ENCODE measurements at places on chromosomes 12 and 14. TPM values are rescaled to one million over a fixed set of nuclear protein-coding genes. Genes with fewer than 3 reads are reported as not detected.
A peak's percentile ranks its signal among the peaks of the same experiment; 100 is the strongest.

DNA sequence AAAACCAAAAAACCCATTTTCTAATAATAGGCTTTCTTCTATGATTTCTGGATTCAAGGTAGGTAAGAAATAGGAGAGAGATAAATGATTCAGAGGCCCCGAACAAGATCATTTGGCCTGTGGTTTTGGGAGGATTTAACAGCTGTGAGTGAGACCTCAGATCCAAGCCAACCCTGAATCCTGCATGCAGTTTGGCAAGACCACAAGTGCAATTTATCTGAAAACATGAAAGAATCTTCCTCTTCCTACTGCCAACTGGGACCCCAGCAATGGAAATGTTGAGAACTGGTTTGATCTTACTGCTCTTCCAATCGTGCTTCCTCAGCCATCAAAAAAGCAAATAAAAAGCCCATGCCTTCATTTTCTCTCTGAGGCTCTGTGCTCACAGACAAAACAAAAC, 519.7 kb upstream of the TBX3 start:
- DNase-seq: no peak

The KRT6B gene
- not detected for total RNA-seq

The PTPRQ gene
- total RNA-seq: 0.15 TPM

The NFATC4 gene
- 38.1 TPM for total RNA-seq

DNA sequence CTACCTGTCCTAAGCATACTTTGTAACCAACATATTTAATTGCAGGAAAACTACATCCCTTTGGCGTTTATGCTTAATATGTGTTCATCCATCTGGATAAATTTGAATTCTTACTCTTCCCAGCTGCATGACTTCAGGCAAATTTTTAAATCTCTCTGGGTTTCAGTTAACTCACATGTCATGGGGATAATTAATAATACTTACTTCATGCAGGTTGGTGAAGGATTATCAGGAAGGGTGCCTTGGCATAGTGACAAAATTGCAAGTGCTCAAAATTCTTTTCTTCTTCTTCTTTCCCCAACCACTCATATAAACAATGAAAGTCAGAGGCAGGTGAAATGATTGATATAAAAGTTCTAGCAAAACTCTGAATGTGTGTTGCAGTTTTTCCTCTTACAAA, 15.9 kb downstream of the SYT10 start:
- no peak for DNase-seq

The RFX4 gene
- not detected for total RNA-seq

DNA sequence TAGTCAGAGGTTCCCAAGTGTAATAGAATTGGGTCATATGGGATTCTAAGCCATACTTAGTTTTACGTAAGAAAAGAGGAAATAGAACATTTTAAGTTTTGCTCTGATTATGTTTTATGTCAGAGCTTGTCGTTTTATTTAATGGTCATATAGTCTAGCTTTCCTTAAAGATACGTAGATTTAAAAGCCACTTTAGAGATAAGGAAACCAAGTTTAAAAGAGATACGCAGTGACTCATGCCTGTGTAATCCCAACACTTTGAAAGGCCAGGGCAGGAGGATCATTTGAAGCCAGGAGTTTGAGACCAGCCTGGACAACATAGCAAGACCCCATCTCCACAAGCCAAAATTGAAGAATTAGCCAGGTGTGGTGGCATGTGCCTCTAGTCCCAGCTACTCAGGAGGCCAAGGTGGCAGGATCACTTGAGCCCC, 19.5 kb downstream of the MAPK1IP1L start:
- no peak for DNase-seq

GRCh38 chr14:68665131-68665530, 127.7 kb downstream of the ZFP36L1 start:
- DNase-seq: no peak

DNA sequence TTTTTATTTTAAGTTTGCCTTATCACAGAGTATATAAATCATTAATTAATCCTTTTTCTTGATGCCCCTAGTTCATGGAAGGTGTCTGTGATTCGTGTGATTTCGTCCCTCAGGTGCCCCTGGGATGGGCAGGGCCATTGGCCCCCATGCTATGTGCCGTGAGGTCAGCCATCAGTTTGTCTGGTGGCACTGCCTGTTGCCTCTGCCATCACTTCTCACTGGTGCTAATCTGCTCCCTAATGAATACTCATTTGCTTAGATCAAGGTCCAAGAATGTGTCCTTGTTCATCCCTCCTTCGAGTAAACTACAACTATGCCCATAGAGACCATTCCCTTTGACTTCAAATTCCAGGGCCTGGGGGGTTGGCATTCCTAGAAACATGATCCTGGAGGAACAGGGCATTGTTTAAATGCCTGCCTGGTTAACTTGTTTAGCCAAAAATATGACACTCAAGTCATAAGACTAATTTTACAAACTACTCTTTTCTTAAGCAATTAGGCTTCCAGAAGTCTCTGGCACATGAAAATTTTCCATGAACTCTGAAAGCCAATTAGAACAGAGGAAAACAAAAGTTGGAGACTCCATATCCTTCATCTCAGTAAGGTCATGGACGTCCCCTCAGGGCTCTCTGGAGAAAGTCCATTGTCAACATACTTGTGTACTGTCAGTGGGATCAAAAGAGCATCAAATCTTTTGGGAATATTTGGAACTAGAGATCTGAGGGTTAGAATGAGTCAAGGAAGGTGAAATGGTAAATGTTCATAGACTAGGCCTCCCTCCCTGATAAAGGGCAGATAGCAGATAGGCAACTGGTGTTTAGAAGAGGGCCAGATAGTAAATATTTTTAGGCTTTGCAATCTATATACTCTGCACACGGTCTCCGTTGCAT, 90.9 kb upstream of the PLXNC1 start:
- DNase-seq: no peak

- no peak for DNase-seq
These were observed 103.9 kb downstream of the TGFB3 start for GRCh38 chr14:75877884-75878283.

The TOGARAM1 gene
- 16.8 TPM for total RNA-seq

The MYO1A gene
- total RNA-seq: 1.2 TPM

The ADGRD1 gene
- total RNA-seq: not detected

DNA sequence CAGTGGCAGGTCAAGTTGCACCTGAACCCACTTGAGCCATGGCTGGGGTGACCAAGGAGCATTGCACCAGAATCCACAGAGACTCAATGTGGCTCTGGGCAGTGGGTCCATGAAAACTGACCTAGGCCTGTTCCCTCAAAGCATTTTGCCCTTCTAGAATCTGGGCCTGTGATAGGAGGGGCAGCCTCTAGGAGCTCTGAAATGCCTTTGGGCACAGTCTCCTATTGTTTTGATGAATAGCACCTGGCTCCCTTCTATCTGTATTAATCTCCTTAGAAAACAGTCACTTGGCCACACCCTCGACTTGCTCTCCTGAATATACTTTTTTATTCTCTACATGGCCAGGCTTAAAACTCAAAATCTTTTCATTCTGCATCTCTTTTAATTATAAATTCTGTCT, 14.1 kb upstream of the KRAS start:
- DNase-seq: no peak

- DNase-seq: no peak
These were observed 49.1 kb downstream of the ATP2A2 start for GRCh38 chr12:110330124-110330523.

- peak; percentile 55 for DNase-seq
These were observed at the start of gene PPFIA2 for GRCh38 chr12:81759190-81760051. TSS of gene PPFIA2 (minus strand) at chr12:81759350.

GRCh38 chr14:96987771-96988170, 190.6 kb downstream of the VRK1 start:
- DNase-seq: no peak

GRCh38 chr12:81779216-81779615, 20.1 kb upstream of the PPFIA2 start:
- DNase-seq: no peak

The C12orf56 gene
- total RNA-seq: not detected

The PLCZ1 gene
- total RNA-seq: not detected

GRCh38 chr12:105705765-105706164, 375.3 kb downstream of the C12orf75 start:
- peak; percentile 64 for DNase-seq

DNA sequence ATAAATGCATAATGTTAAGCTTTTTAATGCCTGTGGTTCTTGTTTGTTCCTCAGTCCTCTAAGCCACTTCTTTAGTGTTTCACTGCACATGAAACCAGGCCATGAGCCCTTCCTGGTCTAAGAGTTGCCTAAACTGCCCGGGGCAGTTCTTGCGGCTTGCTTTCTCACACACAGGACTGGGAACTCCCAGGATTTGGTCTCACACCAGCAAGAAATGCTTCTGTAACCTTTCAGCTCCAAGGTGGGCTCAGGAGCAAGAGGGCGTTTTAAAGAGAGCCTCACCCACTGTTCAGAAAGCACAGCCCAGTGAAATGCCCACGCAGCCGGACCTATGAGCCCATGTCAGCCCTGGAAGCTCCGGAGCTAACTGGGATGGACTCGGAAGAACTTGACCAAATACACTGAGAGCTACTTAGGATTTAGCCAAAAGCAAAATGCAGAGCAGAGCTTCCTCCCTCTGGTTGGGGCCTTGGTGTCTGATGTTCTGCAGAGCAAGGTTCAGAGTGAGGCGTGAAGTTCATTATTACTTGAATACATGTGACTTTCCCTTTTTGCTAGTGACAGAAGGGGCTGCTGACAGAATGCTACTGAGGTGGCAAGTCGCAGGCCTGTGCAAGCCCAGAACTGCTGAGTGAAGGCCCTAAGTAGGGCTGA, 23.4 kb downstream of the SLC25A29 start:
- DNase-seq: no peak

DNA sequence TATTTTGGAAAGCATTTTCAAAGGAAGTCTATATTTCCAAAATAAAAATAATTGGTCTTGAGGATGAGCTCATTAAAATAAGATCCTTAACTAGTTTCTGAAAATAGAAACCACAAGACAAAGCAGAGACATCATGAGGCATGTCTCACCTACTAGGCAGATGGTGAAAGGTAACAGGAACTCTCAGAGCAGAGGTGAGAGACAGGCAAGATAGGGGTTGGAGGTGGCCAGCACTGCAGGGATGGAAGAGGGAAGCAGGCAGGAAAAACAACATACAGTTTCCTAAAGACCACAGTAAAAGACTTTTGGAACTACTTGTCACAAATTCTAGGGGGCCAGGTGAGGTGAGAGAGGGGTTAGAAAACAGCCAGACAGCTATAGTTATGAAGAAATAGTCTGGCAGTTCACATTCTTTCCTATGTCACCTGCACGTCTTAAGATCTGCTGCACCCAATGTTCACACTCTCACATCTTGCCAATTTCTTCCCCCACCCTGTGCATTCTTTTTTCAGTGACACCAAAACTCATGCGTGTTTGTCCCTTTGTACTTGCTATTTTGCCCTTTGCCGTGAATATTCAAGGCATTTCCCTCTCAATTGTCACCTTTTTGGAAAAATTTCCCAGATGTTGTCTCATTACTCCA, 341.7 kb upstream of the KITLG start:
- no peak for DNase-seq

The SERPINA1 gene
- total RNA-seq: not detected

GRCh38 chr12:115466076-115466475, 782.1 kb upstream of the TBX3 start:
- no peak for DNase-seq

GRCh38 chr12:26046906-26047305, 77.9 kb downstream of the BHLHE41 start:
- DNase-seq: no peak

DNA sequence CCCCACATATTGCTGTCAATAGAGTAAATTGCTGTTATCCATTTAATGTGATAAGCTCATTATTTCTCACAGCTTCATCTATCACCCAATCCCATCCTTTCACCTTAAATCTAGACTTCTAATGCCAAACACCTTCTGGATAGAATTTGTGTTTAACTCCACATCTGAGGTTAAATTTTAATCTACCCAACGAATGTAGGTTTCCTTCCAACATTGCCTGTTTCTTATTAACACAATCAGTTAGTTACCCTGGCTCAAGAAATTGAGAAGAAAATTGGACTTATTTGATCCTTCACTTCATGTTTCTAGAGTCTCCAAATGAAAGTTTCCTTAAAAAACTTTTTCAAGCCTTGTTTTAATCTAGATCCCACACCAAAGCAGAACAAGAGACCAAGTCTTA, 67.3 kb downstream of the PTPRO start:
- no peak for DNase-seq

GRCh38 chr12:2034633-2035430, 18.0 kb upstream of the CACNA1C start:
- peak; percentile 91 for DNase-seq

DNA sequence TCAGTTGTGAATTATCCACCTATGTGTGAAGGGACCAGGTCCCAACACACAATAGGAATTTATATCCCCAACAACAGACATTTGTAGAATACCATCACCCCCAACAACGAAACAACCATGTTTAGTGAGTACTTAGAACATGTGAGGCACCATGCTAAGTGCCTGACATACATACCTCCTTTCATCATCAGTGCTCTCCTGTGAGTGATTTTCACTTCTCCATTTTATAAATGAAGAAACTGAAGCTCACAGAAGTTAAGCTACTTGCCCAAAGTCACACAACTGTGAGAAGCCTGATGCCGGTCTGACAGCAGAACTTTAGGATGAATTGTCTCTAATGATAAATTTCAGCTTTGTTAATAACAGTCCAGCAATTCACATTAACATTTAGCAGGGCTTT, 35.4 kb downstream of the SPTB start:
- DNase-seq: no peak

DNA sequence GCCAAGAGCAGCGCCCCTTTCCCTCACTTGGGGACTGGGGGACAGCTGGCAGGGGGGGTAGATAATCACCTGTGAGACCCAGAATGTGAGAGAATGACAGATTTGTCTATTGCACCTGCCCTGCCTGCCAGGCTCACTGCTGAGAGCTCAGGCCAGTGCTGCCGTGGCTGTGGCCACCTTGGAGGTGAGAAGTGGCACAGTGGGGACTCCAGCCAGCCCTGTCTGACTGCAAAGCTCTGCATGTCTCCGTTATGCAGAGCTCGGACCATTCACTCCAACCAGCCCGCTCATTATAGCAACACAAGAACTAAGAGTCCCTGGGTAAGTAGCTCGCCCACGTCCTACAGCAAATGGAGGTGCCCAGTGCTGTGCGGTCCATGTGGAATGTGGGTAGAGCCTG, 88.8 kb downstream of the DICER1 start:
- DNase-seq: no peak

GRCh38 chr14:28088125-28088524, 678.5 kb upstream of the FOXG1 start:
- no peak for DNase-seq

DNA sequence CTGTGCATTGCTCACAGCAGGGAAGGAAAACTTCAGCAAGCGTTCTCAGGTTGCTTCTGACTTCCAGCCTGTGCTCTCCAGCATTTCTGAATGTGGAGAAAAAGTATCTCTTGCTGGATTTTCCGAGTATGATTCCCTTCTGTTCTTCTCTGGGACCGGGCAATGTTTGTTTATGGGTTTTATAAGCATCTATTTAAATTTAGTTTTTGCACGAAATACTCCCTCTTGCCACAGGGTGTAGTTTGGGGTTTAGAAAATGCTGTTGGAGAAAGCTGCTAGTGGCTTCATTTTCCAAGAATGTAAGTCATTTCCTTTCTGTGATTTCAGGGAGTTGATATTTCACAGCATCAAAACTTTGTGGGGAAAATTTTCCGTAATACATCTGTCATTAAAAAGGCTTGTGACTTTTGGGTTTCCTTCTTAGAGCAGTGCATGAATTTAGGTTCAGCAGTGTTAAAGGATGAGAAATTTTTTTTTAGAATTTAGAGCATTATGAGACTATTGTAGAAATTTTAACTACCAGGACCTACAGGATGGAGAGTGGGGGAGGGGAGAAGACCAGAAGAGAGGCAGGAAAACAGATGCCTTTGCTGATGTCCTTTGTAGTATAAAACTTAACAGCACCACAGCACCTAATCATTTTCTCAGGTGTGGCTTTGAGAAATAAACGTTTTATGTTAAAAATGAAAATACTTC, 1.5 kb downstream of the FRMD6 start:
- DNase-seq: peak; percentile 86
